ENCODE measurements at places on chromosomes 11 and 22.

DNA sequence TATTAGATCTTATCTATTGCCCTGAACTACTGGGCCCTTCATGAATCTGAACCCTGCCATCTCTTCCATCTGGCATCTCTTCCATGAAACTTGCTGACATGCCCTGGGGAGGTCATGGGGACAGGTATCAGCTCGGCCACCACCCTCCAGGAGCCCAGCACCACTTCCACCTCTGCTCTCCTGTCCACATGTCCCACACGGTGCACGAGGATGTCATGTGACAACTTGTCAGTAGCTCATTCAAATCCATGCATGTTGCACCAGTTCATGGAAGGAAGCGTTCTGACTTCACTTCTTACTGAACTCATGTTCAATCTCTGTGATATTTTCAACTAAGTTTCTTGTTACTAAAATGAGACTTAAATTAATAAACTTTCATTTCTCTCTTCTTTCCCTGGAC is 16.6 kb downstream of the YPEL1 start:
- DNase-seq = no peak

- DNase-seq = no peak
Observed at GRCh38 chr11:12122083-12122482, 11.7 kb downstream of the MICAL2 start.

DNA sequence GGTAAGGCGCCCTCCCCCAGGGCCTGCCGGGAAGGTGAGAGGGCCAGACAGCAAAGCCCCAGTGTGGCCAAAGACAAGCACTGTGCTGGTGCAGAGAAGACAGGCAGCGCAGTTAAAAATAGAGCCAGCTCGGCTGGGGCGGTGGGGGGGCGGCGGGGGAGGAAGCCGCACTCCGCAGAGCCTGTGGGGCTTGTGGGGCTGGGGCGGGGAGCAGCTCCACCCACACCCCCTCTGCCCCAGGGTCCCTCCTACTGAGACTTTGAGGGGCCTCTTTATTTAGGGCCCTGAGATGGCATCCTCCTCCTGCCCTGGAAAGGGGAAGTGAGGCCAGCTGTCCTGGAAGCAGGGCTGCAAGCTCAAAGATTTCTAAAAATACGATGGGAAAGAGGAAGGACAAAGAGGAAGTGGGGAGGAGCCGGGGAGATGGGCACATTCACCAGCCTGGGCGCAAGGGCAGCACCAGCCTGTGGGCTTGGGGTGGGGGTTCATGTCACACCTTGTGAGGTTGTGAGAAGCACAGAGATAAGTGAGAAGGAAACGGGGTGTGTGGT is 2.6 kb downstream of the CYTH4 start:
- no peak for DNase-seq

- peak; percentile 17 for DNase-seq
Observed at GRCh38 chr11:8006349-8006977, 19.3 kb downstream of the EIF3F start.

- no peak for DNase-seq
Observed at GRCh38 chr22:30822216-30823014, 127.7 kb downstream of the OSBP2 start.

Data from effector memory CD4-positive, alpha-beta T cell (primary cell).